ENCODE measurements at places on chromosomes 4 and X. TPM values are rescaled to one million over a fixed set of nuclear protein-coding genes. Genes with fewer than 3 reads are reported as not detected.

Gene ADGRG2
- total RNA-seq, result 0.15 TPM

Gene CLCN3
- total RNA-seq, result 34.7 TPM

Gene F8
- 5.1 TPM for total RNA-seq

Gene RAB39B
- total RNA-seq, result 3.1 TPM

Gene AWAT1
- total RNA-seq, result not detected

Gene FAM241A
- total RNA-seq, result 0.53 TPM

Gene KLHL4
- total RNA-seq, result 2.0 TPM

Gene GPRIN3
- total RNA-seq, result 0.10 TPM

Gene SPANXD
- total RNA-seq, result not detected

Gene SMR3B
- not detected for total RNA-seq

Gene GSTCD
- 13.5 TPM for total RNA-seq

Gene EDNRA
- 135 TPM for total RNA-seq

Gene TCP11X2
- total RNA-seq, result not detected

Gene RAB28
- 14.6 TPM for total RNA-seq

Gene SPP1
- 16.0 TPM for total RNA-seq

Gene NCAPG
- total RNA-seq, result 6.5 TPM

Gene ATP2B3
- total RNA-seq, result 0.37 TPM

Gene HPSE
- total RNA-seq, result 0.38 TPM

Gene MBNL3
- total RNA-seq, result 3.8 TPM

Gene CNOT6L
- 25.0 TPM for total RNA-seq

Gene AWAT2
- not detected for total RNA-seq

Gene ENPEP
- total RNA-seq, result 2.2 TPM

Gene NDST3
- total RNA-seq, result 1.3 TPM

Gene ANK2
- total RNA-seq, result 71.2 TPM

Gene ETDB
- total RNA-seq, result not detected

Gene CHST7
- 11.7 TPM for total RNA-seq

Gene SLC2A9
- 0.72 TPM for total RNA-seq

Gene MCF2
- not detected for total RNA-seq

Gene RPS6KA6
- 2.7 TPM for total RNA-seq

Gene TREX2
- total RNA-seq, result 1.6 TPM

Gene RBM46
- not detected for total RNA-seq

Gene ADRA2C
- total RNA-seq, result 0.99 TPM

Gene CYTL1
- total RNA-seq, result 67.3 TPM

Measured in chondrocyte (in vitro differentiated cells).